ENCODE measurements at places on chromosomes 16 and 17.
A peak's percentile ranks its signal among the peaks of the same experiment; 100 is the strongest.

- DNase-seq: no peak
Measured at GRCh38 chr16:10808850-10809249, 9.7 kb downstream of the TVP23A start.

- DNase-seq: no peak
Measured at GRCh38 chr16:69840975-69841374, 78.8 kb downstream of the WWP2 start.

DNA sequence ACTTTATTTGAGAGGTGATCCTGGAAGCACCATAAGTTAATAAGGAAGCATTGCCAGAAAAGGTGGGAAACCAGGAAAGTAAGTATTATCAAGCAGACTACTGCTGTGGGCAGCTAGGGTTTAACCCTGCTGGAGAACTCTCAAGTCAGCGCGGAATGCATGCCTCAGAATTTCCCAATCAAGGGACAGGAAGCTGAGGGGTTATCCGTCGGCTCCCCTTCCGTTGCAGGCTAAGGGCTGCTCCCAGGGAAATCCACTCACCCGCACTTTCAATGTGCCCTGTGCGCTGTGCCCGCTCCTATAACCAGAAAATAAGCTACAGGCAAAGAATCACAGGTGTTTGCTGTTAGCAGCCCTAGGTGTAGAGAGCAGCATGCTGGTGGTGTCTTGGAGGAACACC is 138.5 kb upstream of the CACNG3 start:
- no peak for DNase-seq

DNA sequence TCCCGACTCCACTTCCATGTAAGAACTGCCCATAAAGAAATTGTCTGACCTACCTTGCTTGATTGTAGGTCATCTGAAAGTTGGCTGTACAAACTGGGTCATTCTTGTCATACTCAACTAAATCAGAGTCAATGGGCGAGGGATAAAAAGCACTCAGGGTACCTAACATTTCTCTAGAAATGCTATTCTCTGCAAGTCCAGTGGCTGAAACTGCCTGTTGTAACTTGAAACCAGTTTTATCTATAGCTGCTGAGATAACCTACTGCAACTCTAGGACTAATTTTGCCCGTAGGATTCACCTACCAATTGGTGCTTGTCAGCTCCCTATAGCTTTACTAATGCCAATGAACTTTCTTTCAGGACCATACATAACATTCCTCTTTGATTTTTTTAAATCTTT is 100.1 kb upstream of the GRIN2A start:
- peak; percentile 14 for DNase-seq

- no peak for DNase-seq
Measured at GRCh38 chr17:5092218-5093010, 14.1 kb downstream of the ZFP3 start.

GRCh38 chr17:57708410-57708809 is 36.7 kb downstream of the CCDC182 start:
- no peak for DNase-seq

- DNase-seq: no peak
Measured at GRCh38 chr16:57235128-57236021, 9.7 kb upstream of the ARL2BP start.

- no peak for DNase-seq
Measured at GRCh38 chr17:56431736-56432135, 161.8 kb upstream of the NOG start.

GRCh38 chr16:9251026-9251425 is 159.6 kb downstream of the HAPSTR1 start:
- DNase-seq: no peak

- DNase-seq: no peak
Measured at GRCh38 chr17:4485676-4486646, 12.7 kb upstream of the SPNS2 start.

DNA sequence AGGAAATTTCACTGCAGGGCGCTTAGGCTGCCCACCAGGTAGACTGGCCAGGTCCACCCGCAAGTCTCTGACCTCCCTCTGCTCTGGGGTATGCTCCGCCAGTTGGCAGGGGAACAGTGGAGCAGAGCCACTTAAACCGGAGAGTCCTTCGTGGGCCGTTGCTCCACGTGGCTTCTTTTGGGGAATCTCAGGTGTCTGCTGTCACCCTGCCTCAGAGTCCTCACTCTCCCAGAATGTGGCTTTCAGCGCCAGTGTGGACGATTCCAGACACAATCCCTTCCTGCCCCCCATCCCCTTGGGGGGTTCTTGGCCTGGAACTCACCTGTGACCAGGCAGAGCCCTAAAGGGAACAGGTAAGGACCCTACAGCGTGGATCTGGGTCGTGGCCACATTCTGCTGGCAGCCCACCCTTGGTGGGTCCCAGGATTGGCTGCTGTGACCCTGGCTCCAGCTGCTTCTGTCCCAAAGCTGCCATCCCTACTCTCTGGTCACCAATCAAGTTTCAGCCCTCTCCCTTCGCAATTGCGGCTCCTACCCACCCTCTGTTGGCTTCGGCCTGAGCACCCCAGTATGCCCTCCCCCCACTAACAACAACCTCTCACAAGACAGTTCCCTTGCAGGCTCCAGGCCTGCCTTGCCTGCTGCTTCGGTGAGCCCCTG is 22.2 kb downstream of the DHRS7C start:
- DNase-seq: no peak

GRCh38 chr17:2211661-2212399 is 91.8 kb downstream of the SMG6 start:
- DNase-seq: no peak

- no peak for DNase-seq
Measured at GRCh38 chr16:3356118-3356517, 429 bp downstream of the OR2C1 start.

DNA sequence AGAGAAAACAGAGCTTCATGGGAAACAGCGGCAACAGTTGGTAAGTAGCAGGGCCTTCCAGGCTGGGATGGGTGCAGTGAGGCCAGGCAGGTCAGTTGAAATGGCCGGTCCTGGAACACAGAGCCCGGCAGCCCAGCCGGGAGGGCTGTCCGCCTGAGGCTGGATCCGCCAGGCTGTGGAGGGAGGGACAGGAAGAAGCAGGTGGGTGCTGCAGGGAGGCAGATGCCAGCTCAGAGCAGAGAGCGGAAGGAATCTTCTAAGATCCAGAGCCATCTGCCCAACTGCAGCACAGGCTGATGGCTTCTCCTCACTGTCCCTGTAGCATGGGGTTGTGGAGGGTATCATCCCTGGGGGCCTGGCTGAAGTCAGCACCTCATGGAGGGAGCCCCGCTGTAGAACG is 599 bp downstream of the RNF112 start:
- DNase-seq: no peak

DNA sequence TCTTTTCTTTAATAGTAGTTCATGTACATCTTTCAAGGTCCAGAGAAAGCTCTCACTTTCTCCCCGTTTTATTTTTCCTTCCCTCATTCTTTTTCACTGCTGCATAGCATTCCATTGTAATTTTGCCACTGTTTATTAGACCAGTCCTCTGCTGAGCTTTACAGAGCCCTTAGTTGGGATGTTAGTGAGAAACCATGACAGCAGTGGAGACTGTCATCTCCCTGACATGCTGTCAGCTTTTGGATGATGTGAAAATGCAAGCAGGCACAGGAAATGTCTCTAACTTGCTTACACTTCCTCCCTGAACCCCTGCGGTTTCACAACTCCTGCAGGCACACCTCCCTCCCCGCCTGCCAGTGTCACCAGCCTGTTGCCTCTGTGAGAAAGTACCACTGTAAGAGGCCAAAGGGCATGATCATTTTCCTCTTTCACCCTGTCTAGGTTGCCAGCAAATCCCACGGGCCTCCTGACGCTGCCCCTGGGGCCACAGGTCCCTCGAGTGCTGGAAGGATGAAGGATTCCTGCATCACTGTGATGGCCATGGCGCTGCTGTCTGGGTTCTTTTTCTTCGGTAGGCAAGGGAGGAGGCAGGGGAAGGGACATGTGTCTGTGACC is at the start of gene ITGAL:
TSS of gene ITGAL (plus strand) at position 415 of the 615 bp plus-strand sequence. CDS start at position 511, 96 bp downstream.
- peak; percentile 93 for DNase-seq

DNA sequence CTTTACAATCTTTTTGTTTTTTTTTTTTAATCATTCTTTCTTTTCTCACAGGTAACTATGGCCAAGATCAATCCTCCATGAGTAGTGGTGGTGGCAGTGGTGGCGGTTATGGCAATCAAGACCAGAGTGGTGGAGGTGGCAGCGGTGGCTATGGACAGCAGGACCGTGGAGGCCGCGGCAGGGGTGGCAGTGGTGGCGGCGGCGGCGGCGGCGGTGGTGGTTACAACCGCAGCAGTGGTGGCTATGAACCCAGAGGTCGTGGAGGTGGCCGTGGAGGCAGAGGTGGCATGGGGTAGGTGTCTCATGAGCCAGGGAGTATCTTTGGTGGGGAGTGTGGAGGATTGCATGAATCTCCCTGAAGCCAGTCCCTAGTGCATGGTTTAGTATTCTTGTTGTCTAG is 4.9 kb downstream of the FUS start:
- no peak for DNase-seq

GRCh38 chr16:77767211-77767610 is 21.2 kb upstream of the VAT1L start:
- no peak for DNase-seq

- no peak for DNase-seq
Measured at GRCh38 chr16:71811261-71811803, 2.7 kb upstream of the AP1G1 start.

GRCh38 chr17:78884148-78884825 is 18.7 kb downstream of the CEP295NL start:
- no peak for DNase-seq

GRCh38 chr17:20967776-20968175 is 75.0 kb downstream of the USP22 start:
- no peak for DNase-seq

- no peak for DNase-seq
Measured at GRCh38 chr17:65852911-65853310, 291.5 kb upstream of the AXIN2 start.

GRCh38 chr16:28494121-28494851 is at the start of gene APOBR:
APOBR (plus strand) TSS chr16:28494643; CDS start chr16:28494682, 39 bp downstream.
- peak; percentile 51 for DNase-seq

DNA sequence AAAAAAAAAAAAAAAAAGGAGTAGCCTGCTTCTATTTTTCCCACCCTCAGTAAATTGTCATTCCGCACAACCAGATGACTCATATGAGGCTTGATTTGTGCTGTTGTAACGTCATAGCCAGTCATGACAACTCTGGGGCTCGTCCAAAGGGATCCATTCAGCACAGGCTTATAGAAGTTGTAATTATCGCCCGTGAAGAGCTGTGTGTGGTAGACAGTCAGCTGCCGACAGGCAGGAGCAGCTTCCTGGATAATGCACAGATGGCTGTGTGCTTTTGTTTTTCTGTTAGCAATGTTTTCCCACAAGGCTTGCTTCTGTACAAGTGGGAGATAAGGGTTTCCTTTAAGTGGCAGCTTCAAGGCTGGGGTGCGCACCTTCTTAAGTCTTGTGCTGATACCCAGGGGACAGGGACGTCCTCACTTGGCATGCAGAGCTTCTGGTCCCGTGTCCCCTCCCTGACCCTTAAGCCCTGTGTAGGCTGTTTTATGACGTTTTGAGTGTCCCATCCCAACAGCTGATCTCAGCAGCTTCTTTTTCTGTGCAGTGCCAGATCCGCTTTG is 26.0 kb downstream of the SNX29 start:
- DNase-seq: no peak

DNA sequence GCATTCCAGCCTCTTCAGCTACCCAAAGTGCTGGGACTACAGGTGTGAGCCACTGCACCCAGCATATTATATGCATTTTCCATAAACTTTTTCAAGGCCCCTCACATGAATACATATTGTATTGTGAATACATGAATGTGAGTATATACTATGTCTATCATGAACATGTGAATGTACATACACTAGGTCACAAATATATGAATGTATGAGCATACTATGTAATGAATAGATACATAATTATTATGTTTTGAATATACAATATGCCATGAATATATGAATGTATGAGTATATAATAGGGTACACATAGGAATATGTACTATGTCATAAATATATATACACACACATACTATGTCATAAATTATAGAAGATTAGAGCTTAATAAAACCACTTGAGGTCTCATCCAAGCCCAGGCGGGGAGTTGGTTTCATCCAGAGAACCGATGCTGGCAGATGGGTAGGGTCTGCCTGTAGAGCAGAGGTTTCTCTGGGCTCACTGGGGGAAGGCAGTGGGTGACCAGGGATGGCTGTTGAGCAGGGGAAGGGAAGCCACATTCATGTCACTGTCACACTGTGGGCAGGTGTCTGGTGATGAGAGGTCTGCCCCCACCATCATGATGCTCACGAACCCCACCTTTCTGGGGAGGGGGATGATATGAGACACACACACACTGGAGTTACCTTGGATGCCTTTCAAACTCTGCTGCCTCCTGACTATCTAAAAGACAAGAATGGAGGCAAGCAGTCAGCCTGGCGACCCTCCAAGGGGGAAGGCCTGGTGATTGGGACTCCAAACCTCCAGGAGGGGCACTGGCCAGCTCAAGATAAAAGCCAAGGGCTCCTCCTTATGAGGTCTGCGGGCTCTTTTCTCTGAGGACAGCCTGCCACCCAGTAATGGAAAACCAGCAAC is 7.3 kb downstream of the C16orf95 start:
- no peak for DNase-seq

- DNase-seq: no peak
Measured at GRCh38 chr17:59093702-59094231, 12.9 kb downstream of the TRIM37 start.

GRCh38 chr17:67503184-67503583 is 126.1 kb downstream of the PITPNC1 start:
- no peak for DNase-seq

GRCh38 chr17:50476545-50477315 is 1.9 kb upstream of the RSAD1 start:
- DNase-seq: no peak

DNA sequence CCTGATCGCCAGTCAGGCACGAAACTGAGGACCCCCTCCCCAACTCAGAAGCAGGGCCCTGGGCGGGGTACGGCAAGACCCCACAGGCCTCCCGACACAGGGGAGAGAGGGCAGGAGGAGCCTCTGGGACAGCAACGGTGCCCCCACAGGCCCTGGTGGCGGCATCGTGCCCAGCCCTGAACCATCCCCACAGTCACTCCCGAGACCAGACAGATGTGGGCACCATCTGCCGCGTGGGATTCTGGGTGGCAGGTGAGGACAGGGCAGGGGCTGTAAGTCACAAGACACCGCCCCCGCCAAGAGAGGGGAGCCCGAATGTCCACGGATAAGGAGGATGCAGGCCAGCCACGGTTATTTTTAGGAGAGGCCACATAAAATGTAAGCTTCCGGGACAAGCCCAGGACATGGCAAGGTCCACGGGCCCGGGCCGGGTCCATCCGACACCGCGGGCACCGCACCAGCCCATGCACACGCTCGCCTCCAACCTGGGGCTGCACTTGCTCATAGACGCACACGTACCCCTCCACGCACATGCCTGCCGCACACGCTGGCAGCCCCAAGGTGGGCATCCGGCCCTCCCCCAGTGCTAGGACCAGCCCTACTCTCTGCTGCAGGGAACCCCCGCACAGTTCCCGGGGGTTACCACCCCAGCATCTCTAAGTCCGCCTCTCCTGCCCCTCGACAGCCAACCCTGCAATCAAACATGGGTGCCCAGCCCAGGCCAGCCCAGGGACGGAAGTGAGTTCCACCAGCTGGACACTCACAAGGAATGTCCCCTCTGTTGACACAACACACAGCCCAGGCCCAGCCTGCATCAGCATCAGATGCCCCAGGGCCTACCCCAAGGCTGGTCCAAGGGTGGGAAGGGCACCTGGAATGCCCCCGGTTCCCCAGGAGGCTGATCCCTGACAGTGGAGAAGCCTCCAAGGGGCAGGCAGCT is 8.2 kb upstream of the PVALEF start:
- DNase-seq: no peak

- no peak for DNase-seq
Measured at GRCh38 chr16:20866145-20866772, 33.9 kb downstream of the DCUN1D3 start.

GRCh38 chr16:50265260-50265659 is 1.1 kb upstream of the ADCY7 start:
- DNase-seq: peak; percentile 56

GRCh38 chr17:58829172-58829637 is 73.6 kb downstream of the PPM1E start:
- DNase-seq: no peak
